Uterine smooth muscle cell (primary cell): ENCODE measurements at places on chromosomes 2 and 18. TPM values are rescaled to one million over a fixed set of nuclear protein-coding genes. Genes with fewer than 3 reads are reported as not detected.

The PROKR1 gene
- not detected in 2 replicates for total RNA-seq

The MAL gene
- total RNA-seq, result not detected in 2 replicates

The EHD3 gene
- total RNA-seq, result 14.2 and 22.1 TPM in 2 replicates

The GKN1 gene
- total RNA-seq, result not detected in 2 replicates

The CFAP65 gene
- not detected in 2 replicates for total RNA-seq

The GAREM2 gene
- 0.22 and 0.50 TPM in 2 replicates for total RNA-seq

The LHCGR gene
- total RNA-seq, result not detected in 2 replicates

The KRCC1 gene
- 26.7 and 34.5 TPM in 2 replicates for total RNA-seq

The CCDC121 gene
- total RNA-seq, result 1.7 and 2.0 TPM in 2 replicates

The SMPD4 gene
- total RNA-seq, result 12.7 and 18.9 TPM in 2 replicates

The GBX2 gene
- not detected in 2 replicates for total RNA-seq

The UGT1A8 gene
- 0.12 TPM in 1 of 2 replicates, not detected in the other for total RNA-seq

The TANC1 gene
- total RNA-seq, result 12.4 and 27.7 TPM in 2 replicates
